IPS DF 19.7 (cell line): ENCODE measurements at places on chromosomes 11 and 22.

DNA sequence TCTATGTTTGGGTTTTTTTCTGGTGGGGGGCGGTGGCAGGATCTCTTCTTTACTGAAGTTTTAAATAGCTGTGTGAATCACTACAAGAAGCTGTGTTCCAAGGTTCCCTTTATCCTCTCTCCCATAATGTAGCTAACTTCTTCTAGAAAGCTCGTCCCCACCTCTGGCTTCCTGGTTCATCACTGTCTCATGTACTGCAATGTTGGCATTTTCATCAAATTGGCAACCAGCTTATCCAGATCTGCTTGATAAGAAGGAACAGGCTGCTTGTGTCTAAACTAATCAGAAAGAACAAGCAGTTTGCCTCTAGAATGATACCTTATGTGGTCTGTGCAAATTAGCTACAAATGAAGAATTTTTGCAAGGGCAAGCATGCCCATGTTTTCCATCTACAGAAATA is 130.8 kb downstream of the WT1 start:
- no peak for DNase-seq

DNA sequence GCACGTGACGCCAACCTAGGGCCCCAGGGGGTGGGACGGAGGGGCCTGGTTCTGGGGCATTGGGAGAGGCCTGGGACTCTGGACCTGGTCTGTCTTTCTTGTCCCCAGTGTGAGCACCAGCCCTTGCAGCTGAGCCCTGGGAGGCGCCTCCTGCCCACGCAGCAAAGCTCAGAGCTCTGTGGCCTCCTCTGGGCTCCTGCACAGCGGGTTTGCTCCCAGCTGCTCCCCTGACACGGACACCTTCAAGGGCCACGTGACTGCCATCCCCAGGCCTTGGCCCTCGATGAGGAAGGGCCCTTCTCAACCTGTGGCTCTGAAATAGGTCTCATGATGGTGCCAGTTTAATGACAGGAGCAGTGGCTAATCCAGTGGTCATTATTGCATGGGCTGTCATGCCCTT is 31.5 kb upstream of the CCDC188 start:
- no peak for DNase-seq

GRCh38 chr22:38304526-38304925 is 12.7 kb downstream of the CSNK1E start:
- no peak for DNase-seq

GRCh38 chr22:21663738-21664137 is 2.1 kb upstream of the PPIL2 start:
- no peak for DNase-seq

GRCh38 chr11:72598466-72598865 is 75.8 kb downstream of the PDE2A start:
- DNase-seq: no peak

DNA sequence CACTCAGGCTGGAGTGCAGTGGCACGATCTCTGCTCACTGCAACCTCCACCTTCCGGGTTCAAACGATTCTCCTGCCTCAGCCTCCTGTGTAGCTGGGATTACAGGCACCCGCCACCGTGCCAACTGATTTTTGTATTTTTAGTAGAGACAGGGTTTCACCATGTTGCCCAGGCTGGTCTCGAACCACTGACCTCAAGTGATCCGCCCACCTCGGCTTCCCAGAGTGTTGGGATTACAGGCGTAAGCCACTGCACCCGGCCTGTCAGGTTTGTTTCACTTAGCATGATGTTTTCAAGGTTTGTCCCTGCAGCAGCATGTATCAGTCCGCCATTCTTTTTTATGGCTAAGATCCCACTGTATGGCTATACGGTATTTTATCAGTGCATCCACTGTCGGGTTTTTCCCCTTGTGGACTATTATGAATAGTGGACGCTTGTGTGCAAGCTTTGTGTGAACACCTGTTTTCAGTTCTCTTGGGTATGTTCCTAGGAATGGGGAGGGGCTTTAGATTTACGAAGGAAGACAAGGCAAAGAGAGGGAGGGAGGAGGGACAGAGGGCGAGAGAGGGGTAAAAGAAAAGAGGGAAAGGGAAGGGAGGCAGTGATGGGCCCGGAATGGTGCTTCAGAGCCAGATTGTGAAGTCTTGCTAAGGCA is 13.9 kb upstream of the CDC42EP2 start:
- DNase-seq: no peak

DNA sequence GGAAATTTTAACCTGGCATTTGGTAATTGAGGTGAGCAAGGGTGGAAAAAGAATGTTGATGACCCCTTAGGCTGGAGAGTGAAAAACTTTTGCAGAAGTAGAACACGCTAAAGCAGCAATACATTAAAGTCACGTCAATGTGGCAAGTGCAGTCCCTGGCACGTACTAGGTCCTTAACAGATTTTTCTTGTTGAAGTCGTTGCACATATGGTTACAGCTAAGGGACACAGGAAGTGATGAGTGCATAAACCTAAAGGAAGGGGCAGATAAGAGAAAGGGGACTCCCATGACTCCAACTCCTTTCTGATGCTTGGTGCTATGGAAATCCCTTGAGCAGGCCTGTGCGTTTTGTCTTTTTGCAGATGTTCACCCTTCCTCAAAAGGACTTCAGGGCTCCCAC is 1.2 kb downstream of the ACCS start:
- DNase-seq: no peak

DNA sequence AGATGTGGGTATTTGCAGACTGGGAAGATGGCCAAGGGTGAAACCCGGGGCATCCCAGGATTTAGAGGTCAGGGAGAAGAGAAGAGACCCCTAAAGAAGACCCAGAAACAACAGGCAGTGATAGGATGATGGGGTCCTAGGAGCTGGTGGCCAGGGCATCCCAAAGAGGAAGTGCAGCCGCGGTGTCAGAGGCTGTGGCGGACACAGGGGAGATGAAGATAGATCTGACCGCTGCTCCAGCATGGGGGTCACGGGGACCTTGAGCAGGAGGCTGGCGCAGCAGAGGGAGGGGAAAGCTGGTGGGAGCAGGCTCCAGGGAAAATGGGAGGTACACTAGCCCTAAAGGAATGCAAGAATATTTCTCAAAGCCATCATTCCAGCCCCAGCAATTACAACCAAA is 47.3 kb downstream of the CTTN start:
- DNase-seq: no peak

GRCh38 chr11:119691020-119691666 is 37.9 kb downstream of the NECTIN1 start:
- DNase-seq: no peak

DNA sequence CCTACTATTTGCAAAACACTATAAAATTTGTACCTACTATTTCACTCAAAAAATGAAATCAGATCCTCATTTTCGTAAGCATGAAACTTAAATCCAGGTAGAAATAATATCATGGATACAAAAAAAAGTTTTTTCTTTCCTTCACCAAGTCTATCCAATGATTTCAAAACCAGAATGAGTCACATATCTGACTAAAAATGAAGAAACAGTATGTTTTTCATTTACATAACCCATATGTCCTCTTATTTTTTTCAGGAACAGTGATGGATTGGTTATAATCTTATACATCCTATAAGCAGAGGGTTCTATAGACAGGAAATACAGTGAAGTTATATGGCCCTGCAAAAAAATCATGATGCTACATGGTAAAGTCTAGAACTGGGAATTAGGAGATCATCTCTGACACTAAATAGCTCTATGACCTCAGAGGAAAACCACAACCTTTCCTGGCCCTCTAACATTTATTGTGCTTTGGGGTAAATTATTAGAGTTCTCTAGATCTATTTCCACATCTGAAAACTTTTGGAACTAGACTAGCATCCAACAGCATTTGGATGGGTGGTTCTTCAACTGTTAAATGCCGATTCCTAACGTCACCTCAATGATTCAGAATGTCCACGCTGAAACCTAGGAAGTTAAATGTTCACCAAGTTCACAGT is 10.9 kb downstream of the MTMR2 start:
- no peak for DNase-seq

DNA sequence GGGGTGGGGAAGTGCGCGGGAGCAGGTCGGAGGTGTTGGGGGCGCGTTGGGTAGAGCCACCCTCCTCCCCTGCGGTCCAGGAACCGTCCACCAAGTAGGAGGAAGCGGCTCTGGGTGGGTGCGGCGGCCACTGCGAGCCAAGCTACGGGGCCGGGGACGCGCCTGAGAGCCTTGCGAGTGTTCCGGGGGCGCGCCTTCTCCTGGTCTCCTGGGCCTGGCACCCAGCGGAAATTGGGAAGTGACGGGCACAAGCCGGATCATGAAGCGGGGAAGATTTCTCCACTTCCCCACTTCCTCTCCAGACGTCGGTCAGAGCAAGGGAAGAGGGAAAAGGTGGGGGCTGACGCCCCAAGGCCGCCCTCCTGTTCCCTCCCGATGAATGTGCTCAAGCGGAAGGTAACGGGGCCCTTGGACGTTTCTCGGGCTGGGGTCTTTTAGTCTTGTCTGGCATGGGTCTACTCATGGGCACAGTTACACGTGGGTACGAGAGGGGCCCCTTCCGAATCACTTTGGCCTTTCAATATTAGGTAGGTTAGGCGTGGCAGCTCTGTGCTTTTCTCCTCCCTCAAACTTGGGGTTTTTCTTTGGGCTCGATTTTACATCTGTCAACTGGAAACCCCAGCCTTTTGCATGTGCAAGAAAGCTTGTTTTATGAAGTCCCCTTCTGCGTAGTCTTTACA is 865 bp downstream of the RBM14 start:
- no peak for DNase-seq

DNA sequence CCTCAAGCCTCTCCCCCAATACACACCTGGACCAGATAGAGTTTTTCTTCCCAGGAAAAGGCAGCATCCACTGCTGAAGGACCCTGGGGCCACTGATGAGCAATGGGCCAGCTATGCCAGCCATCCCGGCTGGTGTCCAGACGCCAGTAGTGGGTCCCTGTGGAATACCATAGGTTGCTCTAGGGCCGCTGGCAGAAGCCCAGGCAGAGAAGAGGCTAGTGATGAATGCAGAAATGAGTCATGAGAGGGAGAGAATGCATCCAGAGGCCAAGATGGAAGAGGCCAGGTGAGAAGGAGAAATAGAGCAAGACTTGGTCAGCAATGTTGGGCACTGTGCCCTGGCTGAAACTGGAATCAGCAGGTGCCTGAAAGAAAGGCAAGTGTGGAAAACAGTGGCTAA is 8.9 kb downstream of the HPX start:
- no peak for DNase-seq

GRCh38 chr11:3201112-3201581 is 17.5 kb downstream of the MRGPRG start:
- DNase-seq: no peak

DNA sequence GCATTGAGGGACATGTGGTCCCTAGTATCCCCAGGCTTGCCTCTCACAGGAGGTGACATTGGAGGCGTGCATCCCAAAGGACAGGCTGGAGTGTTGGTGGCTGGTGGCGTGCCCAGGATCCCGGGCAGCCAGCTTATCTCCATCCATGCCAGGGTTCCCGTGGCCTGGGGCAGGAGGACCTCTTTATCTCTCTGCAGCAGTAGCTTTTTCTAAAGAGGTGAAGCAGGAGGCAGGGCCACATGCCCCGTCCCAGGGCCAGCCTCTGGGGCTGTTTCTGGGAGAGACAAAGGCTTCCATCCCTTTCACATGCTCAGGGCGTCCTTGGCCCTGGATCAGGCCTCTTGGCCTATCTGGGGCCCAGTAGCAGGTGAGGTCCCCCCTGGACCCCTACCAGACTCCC is 19.7 kb downstream of the PARVG start:
- no peak for DNase-seq

GRCh38 chr11:15988693-15989231 is 367.6 kb downstream of the SOX6 start:
- DNase-seq: peak; percentile 38

GRCh38 chr11:955154-956063 is 29.7 kb downstream of the AP2A2 start:
- DNase-seq: no peak

- no peak for DNase-seq
Observed at GRCh38 chr11:73271936-73272679, at the start of gene P2RY6. P2RY6 (plus strand) TSS chr11:73272338; CDS start chr11:73296519, 24,181 bp downstream.

DNA sequence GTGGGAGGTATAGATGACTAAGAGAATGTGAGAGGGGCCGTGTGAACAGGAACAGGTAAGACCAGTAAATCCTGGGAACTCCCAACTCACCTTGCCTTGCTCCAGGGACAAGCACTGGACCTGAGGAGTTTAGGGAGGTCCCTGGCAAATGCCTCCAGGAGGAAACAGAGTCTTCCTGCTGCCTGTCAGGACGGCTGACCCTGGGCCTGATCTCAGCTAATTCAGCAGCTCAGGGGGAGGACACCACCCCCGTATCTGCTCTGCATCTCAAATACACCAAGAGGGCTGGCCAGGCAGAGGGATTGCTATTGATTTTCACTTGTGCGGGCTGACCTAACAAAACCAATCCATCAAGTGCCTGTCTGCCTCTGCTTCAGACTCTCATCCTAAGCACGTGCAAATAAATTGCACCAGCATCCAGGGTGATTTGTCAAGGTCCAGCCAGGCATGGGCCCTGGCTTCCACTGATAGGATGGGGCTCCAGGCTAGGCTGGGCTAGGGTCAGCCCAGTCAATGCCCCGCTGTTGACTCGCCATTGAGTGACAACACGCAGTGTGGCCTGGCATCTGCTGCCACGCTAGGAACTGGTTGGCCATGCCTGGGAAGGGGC is 20.3 kb downstream of the UQCR10 start:
- no peak for DNase-seq

GRCh38 chr11:116445108-116446047 is 327.4 kb downstream of the BUD13 start:
- peak; percentile 90 for DNase-seq

DNA sequence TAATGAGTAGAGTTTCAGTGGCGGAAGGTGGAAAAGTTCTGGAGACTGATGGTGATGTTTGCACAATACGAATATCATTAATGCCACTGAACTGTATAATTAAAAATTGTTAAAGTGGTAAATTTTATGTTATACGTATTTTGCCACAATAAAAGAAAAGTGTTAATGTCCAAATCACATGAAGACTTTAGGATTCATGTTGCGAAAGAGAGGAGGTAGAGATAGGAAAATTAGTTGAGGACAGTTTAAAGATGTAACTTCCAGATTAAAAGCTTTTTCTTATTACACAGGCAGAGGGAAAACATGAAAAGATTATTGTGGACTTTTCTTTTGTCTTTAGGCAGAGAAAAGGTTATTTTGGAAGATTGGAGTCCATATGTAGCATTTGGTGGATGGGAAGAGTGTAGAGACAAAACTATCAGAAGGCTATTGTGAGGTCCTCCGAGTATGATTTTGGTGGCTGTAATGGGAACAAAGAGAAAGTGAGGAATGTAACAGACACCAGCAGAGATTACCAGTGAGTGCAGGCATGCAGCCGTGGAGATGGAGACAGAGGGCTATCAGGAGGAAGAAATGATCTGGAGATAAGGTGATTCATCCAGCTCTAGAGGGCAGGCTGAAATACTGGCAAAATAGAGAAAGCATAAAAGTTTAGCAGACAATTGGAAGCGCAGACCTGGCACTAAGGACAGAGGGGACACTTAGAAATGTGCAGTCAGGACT is 12.5 kb downstream of the VPS26B start:
- no peak for DNase-seq

DNA sequence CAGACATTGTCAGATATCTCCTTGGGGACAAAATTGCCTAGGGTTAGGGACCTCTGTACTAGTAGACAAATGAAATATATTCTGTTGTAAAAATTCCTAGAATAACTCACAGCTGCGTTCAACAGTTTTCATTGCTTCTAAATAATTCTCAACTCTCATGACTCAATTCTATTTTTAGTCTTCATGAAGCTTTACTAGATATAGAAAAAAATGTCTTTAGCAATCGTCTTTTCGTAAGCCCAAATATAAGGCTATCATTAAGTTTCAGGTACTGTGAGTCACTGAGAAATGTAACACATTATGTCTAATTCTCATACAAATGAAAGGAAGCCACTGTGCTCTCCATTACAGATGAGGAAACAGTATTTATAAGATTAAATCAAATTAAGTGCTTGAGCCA is 6.4 kb downstream of the MMP12 start:
- DNase-seq: no peak

GRCh38 chr11:61918251-61918937 is 1.0 kb upstream of the RAB3IL1 start:
- DNase-seq: no peak
